AG08395 (cell line): ENCODE measurements at places on chromosomes 4 and X.
A peak's percentile ranks its signal among the peaks of the same experiment; 100 is the strongest.

DNA sequence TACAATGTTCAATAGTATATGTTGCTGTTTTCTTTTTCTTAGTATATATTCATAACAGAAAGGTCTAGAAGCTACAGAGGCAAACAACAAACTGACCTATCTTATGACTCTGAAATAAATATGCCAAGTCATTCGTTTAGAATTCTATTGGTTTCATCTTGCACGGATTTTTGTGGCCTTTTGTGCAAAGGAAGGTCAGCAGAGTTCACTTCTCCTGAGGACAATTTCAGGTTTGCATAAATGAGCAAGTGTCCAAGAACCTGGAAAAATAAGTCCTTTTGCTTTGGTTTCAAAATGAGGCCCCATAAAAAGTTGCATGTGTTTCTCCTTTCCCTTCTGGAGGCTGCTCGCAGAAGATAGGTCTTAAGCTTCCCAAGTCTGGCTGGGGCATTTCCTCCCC, 156.9 kb downstream of the APBB2 start:
- DNase-seq = peak; percentile 41

GRCh38 chr4:125008676-125009075, 296.1 kb upstream of the ANKRD50 start:
- DNase-seq = no peak

DNA sequence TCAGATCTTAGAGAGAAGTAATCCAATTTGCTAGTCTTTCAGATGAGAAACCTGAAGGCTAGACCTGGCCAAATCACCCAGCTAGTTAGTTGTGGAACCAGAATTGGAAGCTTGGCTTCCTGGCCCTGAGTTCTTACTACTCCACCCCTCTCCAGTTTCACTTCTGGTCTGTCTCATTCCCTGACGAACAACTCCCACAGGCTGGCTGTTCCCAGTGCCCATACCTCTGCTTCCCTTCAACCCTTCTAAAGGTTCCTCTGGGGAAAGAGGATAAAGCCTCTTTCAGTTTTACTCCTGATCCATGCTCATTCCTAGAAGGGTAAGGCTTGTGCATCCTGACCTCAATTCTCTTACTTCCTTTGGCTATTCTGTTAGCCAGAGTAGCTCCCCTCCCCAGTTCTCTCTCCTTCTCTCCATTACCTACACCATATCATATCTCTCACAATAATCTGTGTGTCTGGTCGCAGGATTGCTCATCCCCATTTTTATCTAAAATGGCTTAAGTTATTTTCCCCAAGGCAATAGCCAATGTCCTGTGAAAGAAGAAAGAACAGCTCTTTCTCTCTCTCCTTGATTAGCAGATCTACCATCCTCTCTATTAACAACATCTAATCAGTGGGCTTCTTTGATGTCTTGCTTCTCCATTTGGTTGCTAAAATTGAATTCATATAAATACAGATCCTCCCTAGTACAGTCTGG, 155.0 kb upstream of the MAOA start:
- no peak for DNase-seq

GRCh38 chr4:173093361-173093760, 75.2 kb upstream of the GALNT7 start:
- DNase-seq = no peak

DNA sequence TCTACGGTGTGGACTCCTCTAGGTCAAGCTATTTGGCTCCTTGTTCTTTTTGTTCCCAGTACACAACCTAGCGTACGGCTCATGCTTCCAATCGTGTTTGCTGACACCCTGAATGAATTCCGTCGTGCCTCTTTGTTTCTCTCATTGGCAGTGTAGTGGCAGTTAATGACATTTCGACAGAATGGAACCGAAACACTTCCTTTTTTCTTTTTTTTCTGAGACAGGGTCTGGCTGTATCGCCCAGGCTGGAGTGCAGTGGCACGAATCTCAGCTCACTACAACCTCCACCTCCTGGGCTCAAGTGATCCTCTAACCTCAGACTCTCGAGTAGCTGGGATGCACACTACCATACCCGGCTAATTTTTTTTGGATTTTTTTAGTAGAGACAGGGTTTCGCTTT, 113.3 kb upstream of the ATP6AP2 start:
- no peak for DNase-seq

DNA sequence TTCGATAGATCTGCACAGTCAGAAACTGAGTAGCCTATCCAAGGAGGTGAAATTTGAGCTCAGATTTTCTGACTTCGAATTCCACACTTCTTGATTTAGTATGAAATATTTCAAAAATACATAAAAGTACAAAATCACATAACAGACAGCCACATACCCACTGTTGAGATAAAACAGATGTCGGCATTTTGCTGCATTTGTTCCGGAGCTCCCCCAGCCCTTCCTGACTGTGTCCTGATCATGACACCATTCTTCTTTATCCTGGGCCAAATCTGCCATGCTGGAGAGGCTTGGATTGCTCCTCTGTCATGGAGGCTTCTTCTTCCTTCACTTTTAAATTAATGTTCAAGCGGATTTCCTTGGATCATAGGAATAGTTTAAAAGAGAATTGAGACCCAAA, 124.2 kb upstream of the RBPJ start:
- no peak for DNase-seq

DNA sequence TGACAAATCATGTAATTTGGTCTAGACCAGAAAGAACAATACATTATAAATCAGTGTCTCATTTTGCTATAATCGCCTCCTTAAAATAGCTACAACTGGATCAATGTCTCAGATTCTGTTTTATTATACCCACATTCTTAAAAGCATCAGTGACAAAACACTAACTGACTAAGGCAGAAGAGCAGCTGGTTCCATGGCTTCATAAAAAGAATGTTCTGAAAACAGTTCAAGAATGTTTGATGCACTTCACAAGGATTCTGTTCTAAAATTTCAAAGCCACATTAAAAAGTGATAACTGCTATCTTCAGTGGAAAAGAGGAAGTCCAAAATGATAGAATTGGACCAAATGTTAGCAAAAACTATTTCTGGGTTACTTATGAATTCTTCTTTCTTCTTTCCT, 69.8 kb downstream of the COL25A1 start:
- no peak for DNase-seq

DNA sequence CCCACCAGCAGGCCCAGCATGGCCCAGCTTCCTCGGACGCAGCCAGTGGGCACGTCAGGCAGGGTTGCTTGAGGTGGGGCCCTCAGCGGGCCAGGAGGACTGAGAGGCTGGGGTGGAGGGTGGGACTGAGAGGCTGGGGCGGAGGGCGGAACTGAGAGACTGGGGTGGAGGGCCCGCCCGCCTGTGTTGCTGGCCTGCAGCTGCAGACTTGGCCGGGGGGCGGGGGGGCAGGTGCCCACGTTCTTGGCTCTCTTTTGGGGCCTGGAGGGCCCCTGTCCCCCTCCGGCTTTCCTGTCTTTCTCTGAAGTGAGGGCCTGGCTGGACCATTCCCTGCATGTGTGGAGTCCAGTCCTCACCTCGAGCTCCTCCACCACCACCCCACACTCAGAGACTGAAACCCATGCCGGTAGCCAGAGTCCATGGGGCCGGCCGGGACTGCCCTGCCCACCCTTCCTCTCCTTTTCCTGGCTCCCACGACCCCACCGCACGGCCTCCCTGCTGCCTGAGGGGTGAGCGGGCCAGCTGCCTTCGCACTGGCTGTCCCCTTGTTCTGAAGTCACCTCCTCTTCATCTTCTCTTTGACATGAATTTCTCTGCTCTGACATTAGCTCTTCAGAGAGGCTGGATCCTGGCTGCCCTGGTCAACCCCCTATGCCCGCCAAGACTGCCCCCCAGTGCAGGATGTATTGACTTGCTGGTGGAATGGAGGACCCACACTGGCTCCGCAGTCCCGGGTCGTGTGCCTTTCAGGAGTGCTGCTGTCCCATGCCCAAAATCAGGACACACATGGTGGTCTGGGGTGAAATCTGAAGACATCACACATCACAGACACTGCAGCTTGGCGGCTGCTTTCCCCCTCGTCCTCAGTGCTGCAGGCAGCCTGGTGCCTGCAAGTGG, 10.1 kb upstream of the NKX1-1 start:
- DNase-seq = no peak

DNA sequence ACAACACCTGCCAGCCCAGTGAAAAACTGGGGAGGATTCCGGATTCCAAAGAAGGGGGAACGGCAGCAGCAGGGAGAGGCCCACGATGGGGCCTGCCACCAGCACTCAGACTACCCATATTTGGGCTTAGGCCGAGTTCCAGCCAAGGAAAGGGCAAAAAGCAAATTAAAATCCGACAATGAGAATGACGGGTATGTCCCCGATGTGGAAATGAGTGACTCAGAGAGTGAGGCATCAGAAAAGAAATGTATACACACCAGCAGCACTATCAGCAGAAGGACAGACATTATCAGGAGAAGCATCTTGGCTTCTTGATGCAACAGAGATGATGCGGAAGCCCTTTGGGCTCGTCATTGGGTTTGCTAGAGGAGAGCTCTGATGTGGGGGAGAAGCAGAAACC, 62.4 kb downstream of the JADE1 start:
- peak; percentile 20 for DNase-seq

DNA sequence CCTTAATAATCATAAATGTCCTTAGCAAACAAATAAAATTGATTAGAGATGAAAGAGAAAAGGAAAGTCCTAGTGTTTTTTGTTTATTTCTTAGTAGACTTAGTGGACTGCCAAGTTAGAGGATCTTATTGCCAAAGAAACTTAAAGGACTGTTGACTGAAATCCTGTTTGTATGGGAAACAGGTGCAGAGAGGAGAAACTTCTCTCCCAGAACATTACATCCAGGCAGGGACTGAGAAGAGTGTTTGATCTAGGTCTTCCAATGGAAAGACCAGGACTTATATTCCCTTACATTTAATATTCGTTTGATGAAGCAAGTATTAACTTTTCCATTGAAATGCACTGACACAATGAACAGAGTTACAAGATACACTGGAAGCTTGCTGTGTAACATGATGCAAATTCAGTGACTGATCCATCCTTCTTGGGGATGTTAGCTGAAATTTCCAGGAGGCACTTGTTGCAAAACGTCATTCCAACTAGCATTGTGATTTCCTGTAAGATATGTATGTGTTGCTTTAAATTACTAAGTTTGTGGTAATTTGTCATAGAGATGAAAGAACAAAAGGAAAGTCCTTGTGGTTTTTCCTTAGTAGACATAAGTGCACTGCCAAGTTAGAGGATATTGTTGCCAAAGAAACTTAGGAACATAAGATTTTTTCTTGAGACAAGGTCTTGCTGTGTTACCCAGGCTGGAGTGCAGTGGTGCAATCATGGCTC, 505.6 kb downstream of the STIM2 start:
- DNase-seq = no peak

DNA sequence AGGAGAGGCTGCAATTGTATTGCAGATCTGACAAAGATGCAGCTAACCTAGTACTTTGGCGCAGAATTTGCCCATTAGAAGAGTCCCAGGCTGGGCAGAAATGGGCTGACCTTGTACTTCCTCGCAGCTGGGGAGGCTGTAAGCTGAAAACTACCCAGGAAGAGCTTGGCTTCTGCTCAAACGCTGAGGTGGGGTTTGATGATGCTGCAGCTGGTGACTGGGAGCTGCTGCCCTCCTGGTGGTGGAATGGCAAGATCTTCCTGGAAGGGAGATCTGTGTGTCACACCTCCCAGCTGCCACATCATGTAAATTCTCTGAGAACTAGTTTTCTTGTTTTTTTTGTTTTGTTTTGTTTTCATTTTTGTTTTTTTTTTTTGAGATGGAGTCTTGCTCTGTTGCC, 17.4 kb downstream of the CCNG2 start:
- DNase-seq = peak; percentile 62

DNA sequence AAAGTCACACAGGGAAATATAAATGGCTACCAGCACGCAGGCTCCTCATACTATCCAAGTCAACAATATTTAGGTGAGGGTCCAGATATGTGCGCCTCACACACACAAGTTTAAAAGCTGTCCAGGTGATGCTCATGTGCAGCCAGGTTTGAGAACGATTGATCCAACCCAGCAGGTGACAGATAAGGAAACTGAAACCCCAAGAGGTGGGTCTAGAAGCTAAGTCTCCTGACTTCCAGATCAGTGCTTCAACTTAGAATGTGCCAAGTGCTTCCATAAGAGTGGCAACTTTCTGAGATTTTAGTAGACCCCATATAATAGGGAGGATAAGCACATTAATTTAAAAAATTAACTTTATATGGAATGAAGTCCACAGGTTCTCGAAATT, 54.4 kb upstream of the NAP1L5 start:
- no peak for DNase-seq

- peak; percentile 87 for DNase-seq
Observed at GRCh38 chr4:121728066-121728465, 31.3 kb upstream of the ANXA5 start.

GRCh38 chrX:153592966-153593688, 5.8 kb downstream of the CCNQ start:
- no peak for DNase-seq
